OCI-LY7 (cell line): ENCODE measurements at places on chromosomes 4 and X. TPM values are rescaled to one million over a fixed set of nuclear protein-coding genes. Genes with fewer than 3 reads are reported as not detected.

OTUD6A gene
- not detected in 2 replicates for total RNA-seq

FANCB gene
- total RNA-seq: 23.7 and 24.8 TPM in 2 replicates

GRCh38 chr4:188976644-188977115 lies 837.4 kb downstream of the TRIML1 start:
- no peak for DNase-seq

DNA sequence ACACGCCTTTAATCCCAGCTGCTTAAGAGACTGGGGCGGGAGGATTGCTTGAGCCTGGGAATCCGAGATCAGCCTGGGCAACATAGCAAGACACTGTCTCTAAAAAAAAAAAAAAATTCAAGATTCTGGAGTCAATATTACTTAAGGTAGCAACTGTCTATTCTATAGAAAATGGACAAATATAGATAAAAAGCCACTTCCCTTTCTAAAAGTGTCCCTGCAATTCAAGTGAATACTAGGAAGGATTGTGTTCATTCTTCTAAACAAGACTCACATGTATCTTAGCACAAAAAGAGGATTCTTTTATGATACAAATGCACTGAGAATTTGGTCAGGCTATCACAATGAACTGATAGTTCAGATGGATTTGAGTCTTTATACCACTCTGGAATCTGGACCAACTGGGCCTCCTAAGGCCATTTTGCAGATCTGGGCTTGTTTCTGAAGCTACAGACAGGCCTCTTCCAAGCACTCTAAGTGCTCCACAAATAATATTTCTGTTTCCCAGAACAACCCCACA lies 7.0 kb downstream of the PKD2 start:
- DNase-seq: no peak

DNA sequence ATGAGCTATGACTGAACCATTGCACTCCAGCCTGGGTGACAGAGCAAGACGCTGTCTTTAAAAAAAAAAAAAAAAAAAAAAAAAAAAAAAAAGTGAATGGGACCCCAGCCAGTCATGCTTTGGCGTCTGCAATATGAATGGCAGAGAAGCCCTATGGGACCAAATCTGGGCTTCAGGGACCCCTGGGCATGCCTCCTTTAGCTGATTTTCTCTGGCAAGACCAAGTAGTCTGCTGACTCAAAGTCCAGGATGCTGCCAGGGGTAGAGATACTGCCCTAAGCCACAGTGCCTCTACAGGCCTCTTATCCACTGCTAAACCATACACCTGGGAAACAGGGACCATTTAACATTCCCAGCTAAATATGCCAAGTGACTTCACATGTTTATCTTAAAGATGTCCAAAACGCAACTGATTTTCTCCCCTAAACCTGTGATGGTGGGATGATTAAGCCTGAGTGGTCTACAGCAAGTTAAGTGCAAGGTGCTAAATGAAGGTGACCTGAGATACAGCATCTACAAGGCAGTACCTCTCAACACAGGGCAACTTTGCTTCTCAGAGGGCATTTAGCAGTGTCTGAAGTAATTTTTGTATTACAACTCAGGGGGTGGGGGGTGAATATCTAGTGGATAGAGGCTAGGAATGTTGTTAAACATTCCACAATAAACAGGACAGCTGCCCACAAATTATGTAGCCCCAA lies 5.8 kb downstream of the RPS4X start:
- no peak for DNase-seq

DNA sequence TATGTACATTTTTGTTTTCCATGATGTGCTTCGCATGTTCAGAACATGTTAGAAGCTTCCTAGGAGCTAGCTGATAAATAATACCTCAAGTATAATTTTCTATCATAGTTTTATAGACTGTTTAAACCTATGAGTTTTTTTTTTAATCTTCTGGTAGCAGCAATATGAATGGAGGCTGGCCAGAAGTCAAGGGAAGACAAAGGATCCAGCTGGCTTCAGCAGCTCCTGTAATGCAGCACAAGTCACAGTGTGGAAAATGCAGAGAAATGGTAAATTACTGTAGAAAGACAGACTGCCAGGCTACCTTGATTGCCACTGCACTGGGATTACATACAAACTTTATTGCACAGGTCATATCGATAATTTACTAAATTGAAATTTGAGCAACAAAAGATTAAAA lies 537.9 kb downstream of the IQCM start:
- no peak for DNase-seq

DNA sequence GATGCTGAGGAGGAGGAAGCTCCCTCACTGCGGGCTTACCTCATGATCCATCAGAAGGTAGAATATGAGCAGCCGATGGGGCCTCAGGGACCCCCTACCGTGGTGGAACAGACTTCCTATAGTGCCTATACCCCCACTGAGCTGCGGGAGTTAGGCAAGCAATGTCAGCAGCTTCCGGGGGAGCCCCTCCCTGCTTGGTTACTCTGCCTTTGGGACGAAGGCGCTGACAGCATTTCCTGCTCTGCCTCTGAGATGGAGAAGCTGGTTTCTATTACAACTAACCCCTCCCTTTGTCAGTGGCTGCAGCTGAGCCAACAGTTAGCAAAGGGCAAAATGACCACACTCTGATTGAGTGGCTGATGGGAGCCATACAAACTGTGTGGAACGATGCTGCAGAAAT lies 430.7 kb downstream of the IDS start:
- DNase-seq: peak; percentile 0

GRCh38 chrX:154986826-154987575 lies 35.5 kb downstream of the F8 start:
- peak; percentile 1 for DNase-seq
